ENCODE measurements at places on chromosomes 4 and X.

DNA sequence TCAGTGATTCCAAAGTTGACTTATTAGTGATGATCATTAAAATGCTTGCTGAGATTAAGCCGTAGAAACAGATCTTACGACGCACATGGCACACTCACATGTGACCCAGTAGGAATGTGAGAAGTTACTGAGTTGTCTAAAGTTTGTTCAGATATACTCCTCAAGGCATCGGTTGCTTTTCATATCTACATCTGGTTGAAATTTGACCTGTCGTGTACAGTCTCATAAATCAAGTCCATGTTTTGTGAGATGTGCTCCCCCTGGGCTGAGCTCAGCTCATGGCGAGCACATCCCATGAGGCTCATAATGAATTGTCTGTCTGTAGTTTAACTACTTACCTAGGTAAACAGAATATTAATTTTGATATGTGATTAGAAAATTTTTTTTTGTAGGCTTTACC, 67.0 kb downstream of the TNIP2 start:
- peak; percentile 90 for DNase-seq

DNA sequence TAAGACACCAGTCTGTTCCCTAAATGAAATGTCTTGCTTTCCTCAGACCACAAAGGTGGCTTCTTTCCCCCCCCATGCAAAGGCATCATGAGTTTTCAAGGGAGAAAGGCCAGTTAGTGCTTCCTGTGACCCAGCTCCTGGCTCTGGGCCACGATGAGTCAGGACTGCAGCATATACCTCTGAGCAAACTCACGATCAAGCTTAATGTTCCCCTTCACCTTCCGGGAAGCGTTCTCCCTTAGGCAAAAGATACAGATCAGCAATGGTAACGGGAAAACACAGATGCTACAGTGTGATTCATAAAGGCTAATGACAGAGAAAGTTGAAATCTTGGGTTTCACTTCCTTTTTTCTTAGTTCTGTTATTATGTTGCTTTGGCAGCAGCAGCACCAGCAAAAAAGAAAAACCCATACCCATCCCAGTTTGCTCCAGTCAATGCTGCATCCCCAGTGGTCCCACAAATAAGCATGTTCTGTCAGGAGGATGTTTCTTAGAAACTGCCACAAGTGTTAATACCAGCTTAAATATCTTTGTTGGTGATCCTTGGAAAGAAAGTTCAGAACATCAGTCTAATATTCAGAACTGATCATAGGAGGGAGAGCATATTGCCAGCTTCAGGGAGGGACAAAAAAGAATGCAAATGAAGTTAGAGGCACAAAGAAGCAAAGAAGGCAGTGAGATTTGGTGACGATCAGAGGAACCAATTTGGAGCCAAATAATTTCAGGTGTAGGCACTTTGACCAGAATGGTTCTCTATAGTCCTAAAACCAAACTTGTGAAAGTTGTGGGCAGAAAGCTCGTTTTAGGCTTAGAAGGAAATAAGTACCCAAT, 41.2 kb downstream of the LONRF3 start:
- DNase-seq = peak; percentile 92

GRCh38 chr4:15042529-15043167, 40.4 kb downstream of the CPEB2 start:
- DNase-seq = no peak

- no peak for DNase-seq
Observed at GRCh38 chr4:86970447-86971354, 35.9 kb downstream of the AFF1 start.

- DNase-seq = no peak
Observed at GRCh38 chrX:24513416-24513815, 48.3 kb downstream of the PDK3 start.

DNA sequence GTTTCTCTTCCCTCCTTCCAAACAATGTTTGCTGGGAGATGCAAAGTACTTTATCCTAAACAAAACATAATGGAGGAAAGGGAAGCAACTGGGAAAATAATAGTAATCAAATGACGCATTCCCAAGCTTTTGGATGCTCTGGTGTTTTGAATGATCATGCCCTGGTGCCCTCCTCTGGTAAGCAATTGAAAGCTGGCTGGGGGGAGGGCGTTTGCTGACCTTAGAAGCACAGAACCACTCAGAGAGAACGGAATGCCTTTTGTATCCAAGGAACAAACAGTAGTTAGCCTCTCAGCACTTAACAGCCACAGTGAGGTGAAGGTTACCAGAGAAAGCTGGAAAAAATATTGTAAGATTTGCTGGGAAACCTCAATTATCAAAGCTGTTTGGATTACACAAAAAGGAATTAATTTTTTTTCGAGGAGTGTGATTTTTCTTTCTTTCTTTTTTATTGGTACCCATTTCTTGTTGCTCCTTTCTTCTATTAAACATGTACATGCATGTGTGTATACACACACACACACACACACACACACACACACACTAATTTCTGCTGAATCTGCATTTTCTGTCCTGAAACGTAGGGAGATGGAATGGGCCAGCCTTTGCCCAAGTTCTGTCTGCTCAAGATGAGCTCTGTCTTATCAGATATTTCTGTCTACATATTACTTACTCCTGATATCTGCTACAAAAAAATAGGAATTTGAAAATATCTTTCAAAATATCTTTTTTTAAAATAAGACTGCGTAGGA, 155.8 kb upstream of the IGFBP7 start:
- DNase-seq = no peak

DNA sequence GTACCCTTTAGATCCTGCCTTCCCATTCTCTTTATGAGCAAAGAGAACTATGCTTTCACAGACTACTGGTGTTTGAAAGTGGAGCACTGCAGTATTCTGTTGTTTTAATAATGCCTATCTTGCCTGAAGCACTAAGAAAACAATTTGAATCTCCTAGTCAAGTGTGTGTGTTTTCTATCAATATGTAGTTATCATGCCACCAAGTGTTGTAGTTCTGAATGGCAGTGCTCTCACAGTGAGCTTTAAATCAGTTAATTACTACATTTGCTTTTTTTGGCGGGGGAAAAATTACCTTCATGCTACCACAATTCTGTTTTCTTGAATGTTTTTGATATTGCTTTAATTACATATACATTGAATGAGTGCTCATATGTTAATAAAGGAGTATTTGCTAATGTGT, 143.6 kb upstream of the FAM47A start:
- DNase-seq = no peak

- no peak for DNase-seq
Observed at GRCh38 chrX:154374313-154375155, at the start of gene FLNA. FLNA (minus strand) TSS chrX:154374634; CDS start chrX:154371245, 3,389 bp downstream.

DNA sequence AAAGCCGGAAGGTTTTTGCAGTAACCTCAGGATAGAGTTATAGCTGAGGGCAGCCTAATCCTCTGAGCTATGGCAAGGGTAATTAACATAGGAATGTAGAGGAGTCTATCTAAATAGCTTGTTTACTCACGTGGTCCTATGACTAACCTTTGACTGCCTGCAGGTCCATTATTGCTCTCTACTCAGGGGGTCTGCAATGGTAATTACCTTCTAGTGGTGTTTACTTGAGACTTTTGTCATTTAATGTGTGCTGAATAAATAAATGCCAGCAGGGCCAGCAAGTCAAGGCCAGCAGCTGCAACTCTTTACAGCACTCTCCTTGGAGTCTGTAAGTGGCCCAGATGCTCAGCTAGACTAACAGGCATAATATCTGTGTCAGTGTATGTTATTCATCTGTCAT, 212.7 kb upstream of the FMR1 start:
- DNase-seq = no peak

DNA sequence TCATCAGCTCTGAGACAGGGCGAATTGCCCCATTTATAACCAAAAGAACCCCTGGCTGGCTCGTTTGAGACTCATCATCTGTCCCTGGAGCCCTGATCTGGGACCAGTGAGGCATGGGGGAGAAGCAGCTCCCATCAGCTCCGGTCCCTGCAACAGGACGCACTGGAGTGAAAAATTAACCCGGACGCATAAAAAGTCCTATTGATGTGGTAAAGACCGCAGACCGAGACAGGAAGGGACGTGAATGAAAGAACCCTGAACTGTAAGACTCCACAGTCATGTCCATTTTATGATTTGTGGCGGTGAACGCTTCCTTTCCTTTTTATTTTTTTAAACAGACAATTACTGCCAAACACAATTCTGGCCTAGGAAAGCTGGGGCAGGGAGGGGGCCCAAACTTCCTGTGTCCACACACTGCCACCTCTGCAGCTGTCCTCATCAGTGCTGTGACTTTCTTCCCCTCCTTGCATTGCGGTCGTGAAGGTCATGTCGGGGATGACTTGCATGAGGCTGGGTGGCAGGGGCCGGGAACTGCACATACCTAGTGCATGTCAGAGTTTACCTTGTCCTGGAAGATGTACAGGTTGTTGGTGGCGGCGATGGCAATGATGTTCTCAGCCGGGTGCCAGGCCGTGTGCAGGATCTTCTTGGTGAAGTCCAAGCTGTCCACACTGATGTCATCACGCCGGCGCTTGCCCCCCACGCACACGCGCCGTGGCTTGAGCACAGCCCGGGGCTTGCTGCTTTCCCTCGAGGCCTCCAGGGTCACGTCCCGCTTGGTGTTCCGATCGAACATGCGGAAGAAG, 53.3 kb downstream of the WFS1 start:
- DNase-seq = no peak

DNA sequence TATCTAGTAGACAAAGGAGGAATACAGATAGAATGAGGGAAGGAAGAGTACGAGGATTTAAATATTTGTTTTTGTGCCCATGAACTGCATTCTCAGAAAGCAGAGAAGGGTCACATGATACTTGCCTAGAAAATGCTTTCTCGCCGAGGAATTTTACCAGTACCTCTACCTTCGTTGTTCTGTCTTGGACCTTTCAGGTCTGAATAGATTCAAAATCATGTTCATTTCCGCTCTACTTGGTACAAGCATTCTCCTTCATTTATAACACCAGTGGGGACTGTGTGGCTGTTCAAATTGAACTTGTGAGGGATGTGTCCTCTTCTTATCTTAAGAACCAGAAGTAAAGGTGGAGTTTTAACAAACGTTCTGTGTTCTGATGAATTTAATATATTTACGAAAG, 1.9 kb downstream of the USP38 start:
- DNase-seq = peak; percentile 61

DNA sequence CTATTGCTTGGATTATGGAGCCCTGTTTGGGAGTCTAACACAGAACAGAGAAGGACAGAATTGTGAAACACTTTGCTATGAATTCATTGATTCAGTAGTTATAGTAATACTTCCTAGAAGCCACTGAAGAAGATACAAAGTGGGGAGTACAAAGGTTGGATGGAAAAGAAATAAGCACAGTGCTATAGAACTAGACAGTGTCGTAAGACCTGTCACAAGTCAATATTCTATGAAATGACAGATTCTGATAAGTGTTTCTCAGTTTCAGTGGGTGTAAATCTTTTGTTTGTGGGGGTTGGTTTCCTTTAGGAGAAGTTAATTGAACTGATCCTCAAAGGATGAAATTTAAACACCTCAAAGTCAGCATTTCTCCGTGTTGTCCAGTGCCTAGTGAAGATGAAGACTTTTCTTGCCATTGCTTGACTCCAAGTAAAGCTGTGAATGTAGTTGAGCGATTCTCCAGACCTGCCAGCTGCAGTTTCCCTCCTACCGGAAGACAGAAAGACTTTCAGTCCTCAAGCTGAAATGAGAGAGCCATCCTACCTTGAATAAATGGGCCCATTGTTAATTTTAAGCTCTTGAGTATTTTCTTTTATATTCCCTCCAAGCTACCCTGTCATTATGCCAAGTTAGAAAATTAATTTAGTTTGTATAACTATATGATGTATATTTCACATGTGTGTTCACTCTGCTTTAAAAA, 7.9 kb downstream of the PDLIM5 start:
- DNase-seq = no peak

- DNase-seq = no peak
Observed at GRCh38 chrX:39477762-39478120, 620.0 kb downstream of the BCOR start.

DNA sequence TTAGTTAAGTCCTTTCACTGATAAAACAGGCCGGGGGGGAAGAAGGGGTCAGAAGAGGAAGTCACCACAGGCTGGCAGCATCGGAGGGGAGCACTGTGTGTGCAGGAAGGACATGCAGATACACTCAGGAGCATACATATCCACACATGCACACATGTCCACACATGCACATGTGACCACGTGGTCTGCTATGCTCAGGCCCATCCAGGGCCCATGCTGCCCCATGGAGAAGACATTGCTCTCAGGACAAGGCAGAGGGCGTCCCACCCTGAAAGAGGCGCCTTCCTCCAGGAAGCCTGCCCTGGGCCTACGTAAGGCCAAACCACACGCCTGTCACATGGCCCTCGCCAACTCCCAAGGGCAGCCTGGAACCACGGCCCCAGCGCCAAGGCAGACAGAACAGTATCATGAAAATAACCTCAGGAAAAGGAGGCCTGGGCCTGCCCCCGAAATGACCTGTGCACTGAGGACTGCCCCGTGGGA, 15.8 kb downstream of the WDR1 start:
- no peak for DNase-seq

GRCh38 chr4:118760092-118760491, 74.9 kb downstream of the METTL14 start:
- DNase-seq = peak; percentile 95

GRCh38 chrX:103864886-103865534, 33.0 kb upstream of the RAB9B start:
- DNase-seq = no peak

DNA sequence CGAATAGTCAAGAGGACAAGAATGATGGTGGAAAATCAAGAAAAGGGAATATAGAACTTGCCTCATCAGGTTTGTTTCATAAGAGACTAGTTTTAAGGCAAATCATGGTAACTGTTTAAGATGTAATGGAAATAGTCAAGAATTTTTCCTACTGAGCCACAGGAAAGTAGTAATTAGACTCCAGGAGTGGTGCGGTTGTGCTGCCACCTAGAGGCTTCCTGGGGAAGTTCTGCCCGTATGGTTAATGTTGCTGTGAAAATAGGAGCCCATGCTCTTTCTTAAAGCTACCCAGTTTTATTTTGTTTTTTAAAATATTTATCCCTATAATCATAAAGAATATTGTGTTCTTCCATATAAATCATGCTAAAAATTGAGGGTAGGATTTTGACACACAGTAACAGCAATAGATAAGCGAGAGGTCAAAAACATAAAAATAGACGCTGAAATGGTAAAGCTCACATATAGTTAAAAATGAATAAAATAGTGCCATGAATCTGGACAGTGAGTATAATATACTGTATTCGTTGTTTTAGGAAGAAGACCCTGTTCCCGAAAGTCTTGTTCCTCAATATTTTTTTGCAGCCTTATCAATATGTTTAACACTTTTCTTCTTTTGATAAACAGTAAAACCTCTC, 87.0 kb downstream of the PHOX2B start:
- DNase-seq = peak; percentile 75

- no peak for DNase-seq
Observed at GRCh38 chr4:138014590-138015288, 227.4 kb downstream of the SLC7A11 start.

- DNase-seq = no peak
Observed at GRCh38 chrX:107602694-107603239, 25.5 kb upstream of the PRPS1 start.

DNA sequence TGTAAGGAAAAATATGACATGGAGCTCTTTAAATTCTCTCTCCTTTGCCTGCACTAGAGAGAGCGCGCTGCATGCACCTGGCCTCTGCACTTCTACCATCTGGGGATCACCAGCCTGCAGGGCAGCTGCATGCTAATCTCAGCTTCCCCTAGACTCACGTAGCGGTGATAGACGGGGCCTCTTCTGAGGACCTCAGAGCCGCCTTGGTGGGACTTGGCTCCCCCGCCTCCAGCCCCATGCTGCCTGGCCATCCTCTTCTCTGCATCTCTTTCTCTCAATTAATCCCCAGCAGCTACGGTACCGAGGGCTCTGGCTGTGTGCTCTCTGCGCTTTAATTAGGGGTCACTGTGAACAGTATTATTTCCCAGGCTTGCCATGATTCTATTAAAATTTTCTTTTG, 52.8 kb upstream of the PSAPL1 start:
- DNase-seq = no peak

Data from Karpas-422 (cell line).